ENCODE measurements at places on chromosomes 12 and 14. TPM values are rescaled to one million over a fixed set of nuclear protein-coding genes. Genes with fewer than 3 reads are reported as not detected.

DNA sequence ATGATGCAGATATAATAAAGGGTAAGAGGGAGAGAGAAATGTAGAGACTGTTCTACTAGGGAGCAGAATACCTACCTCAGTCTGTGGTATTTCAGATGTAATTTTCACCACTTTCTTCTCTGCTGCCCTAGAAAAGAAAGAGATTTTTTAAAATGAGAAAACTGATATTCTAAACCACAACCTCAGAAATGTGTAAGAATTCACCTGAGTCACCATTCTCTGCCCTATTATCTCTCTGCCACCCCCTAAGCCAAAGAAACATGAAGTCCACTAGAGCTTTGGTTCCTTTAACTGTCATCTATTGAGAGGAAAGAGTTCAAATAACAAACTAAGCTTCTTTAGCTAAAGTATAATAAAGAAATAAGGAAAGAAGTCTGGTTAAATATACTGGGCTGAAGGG, 21.6 kb downstream of the SARNP start:
- DNase-seq = no peak

DNA sequence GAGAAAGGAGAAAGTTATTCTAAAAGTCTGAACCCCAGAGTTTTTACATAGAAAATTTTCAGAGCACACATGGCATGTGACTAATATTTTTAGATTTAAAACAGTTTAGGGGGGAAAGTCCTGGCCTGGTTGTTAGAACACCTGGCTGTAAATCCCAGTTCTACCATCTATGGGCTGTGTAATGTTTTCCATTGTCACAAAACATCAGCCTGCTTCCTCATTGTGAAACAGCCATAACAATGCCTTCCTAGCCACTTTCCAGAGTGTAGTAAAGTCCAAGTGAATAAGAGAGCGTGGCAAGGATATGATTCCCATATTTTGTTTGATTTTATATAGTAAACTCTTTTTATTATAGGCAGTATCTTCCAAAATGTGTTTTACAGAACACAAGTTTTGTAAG, 310.0 kb upstream of the DCN start:
- DNase-seq = no peak

DNA sequence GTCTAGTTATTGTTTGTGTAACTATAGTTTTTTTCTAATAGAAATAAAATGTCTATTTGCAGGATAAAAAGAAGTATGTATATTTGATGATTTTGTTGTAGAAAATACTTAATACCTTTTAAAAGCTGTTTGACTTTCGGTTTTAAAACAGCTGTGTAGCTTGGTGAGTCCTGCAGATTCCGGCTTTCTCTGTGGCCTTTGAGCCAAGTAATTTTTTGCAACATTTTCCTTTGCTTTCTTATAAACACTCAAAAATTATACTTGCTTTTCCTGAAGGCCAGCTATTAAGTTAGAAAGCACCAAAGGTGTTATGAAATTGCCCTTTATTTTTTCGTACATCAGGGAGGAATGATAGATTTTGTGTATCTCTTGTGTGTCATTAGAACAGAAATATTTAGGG, 63.6 kb downstream of the CRADD start:
- DNase-seq = peak; percentile 14

- DNase-seq = peak; percentile 64
Observed at GRCh38 chr12:115199831-115200230, 515.9 kb upstream of the TBX3 start.

SRRM4 gene
- total RNA-seq = 0.10 TPM

KRT85 gene
- total RNA-seq = 98.6 TPM

TAS2R50 gene
- total RNA-seq = 6.1 TPM

All from skin of body (tissue), 3 donors.